ENCODE measurements at places on chromosomes 7 and 10. TPM values are rescaled to one million over a fixed set of nuclear protein-coding genes. Genes with fewer than 3 reads are reported as not detected.

GRCh38 chr7:74586258-74587175 lies 71.0 kb upstream of the GTF2I start:
- no peak for DNase-seq

The MRPS17 gene
- total RNA-seq = 16.6 TPM

The CDNF gene
- total RNA-seq = 0.34 TPM

- DNase-seq = no peak
Observed at GRCh38 chr7:8511855-8512254, 78.4 kb downstream of the NXPH1 start.

DNA sequence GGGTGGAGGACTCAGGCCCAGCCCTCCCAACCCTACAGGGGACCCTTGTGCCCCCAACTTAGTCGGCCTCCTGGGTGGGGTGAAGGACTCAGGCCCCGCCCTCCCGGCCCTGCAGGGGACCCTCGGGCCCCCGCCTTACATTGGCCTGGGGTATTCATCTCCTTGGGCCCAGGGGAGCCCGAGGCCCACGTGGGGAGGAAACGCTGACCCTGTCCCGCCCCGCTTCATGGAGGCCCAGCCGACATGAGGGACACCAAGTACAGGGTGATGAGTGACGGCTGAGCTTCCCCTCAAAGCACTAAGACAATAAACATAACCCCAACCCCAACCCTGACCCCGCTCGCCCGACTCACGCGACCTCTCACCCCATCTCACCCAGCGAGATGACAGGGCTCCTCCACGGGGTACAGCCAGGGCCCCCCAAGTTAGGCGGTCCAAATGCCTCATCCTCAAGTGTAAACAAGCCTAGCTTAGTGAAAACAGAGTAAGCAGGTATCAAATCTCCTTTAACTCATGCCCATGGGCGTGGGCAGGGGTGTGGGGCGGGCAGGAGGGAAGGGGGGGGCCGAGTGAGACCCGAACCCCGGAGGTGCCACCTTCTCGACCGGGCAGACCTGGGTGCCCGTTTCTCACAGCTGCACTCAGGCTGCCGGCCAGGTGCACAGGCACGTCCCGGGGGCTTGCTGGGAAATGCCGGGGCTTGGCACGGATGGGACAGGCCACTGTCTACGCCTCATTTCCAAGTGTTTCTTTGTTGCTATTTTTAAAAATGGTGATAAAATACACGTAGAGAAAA lies 8.2 kb downstream of the CYP2W1 start:
- DNase-seq = no peak

The GHRHR gene
- not detected for total RNA-seq

DNA sequence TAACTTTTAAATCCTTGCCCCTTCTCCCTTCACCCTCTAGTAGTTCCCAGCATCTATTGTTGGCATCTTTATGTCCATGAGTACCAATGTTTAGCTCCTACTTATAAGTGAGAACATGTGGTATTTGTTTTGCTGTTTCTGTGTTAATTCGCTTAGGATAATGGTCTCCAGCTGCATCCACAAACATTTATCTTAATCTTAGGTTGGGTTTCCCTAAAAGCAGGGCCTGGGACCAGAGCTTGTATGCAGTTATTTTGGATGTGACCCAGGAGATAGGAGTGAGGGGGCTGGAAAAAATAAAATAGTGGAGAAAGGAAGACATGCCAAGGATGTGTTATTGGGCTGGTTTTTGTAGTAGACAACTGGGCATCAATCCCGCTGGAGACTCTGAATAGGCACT lies 571.8 kb downstream of the CCSER2 start:
- no peak for DNase-seq

- no peak for DNase-seq
Observed at GRCh38 chr7:107600816-107601215, 20.8 kb downstream of the BCAP29 start.

The FOXK1 gene
- total RNA-seq = 22.2 TPM

The LRRN3 gene
- total RNA-seq = not detected

GRCh38 chr7:148856891-148857290 lies 27.2 kb downstream of the EZH2 start:
- no peak for DNase-seq

The PALD1 gene
- 0.07 TPM for total RNA-seq

- no peak for DNase-seq
Observed at GRCh38 chr7:48101352-48101751, 12.3 kb downstream of the UPP1 start.

- DNase-seq = no peak
Observed at GRCh38 chr7:156096771-156097538, 284.7 kb upstream of the SHH start.

GRCh38 chr10:16995867-16996529 lies 133.6 kb downstream of the CUBN start:
- DNase-seq = no peak

The GJD4 gene
- total RNA-seq = not detected

DNA sequence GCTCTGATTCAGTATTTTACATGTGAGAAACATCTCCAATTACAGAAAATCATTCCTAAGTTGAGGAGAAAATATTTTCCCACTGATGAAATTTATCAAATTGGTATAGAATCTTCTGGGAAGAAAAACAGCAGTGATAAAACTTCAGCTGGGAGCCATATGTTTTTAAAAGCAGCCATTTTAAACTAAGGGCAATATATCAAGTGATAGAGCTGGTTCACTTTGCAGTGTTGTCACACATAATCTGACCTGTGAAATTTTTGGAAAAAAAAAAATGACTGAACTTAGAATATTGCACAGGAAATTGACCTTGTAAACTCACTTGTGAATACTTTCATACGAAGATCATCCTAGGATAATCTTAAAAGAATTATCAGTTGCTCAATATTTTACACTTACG lies 10.5 kb upstream of the EZH2 start:
- no peak for DNase-seq

DNA sequence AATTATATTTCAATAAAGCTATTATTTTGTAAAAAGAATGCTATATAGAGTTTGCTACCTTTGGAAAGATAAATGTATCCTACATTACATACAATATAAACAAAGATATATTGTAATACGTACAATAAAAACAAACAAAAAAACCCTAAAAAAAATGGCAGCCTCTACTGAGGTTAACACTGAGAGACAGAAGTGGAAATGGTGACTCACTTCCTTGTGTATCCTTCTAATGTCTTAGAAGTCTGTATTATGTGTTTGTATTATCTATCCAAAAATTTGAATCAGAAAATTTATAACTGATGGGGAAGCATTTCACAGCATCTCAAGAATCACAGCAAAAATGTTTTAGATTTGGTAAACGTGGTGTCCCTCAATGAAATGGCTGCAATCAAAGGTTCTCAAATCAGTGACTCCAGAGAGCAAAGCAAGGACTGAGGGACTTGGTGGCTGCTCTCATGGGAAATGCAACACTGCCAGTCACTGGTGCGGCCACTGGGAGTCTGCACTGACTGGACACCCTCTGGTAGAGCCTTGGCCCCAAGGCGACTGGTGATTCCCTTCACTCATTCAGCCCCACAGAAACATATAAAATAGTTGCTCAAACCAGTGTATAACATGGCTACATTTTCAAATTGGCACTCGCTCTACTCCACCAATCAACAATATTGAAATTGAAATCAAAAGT lies 53.8 kb downstream of the PANK1 start:
- no peak for DNase-seq

The DTX2 gene
- total RNA-seq = 32.1 TPM

DNA sequence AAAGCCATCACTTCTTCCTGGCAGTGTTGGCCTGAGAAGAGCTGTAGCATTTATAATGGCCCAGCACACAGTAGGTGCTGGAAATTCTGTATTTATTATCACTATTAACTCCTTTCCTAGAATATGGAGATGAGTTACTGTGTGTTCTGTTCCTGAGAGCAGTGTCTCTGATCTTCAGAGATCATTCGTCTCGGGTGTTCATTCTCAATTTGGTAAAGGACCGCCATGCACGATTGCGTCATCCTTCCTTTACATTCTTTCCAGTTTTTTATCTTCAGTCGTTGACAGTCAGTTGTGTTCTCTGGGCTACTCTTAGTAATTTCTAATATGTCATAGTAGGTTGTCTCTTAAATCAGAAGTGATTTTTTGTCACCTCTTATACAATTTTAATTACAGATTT lies 18.6 kb downstream of the RNF32 start:
- no peak for DNase-seq

- DNase-seq = no peak
Observed at GRCh38 chr10:15367296-15368085, 3.6 kb downstream of the FAM171A1 start.

The ZNF804B gene
- not detected for total RNA-seq

The TMEM140 gene
- not detected for total RNA-seq

GRCh38 chr10:29317423-29318021 lies 28.7 kb downstream of the LYZL1 start:
- no peak for DNase-seq

DNA sequence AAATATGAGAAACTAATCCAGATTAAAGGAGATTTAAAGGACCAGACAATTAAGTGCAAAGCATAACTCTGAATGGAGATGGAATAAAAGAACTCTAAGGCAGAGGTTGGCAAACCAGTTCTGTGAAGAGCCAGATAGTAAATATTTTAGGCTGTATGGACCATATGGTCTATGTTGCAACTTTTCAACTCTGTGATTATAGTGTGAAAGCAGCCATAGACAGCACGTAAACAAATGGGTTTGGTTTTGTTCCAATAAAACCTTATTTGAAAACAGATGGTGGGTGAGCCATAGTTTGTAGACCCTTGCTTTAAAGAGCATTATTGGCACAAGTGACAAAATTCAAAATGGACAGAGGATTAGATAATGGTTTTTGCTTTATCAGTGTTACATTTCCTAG lies 884.1 kb downstream of the CCSER2 start:
- no peak for DNase-seq

GRCh38 chr7:34165927-34166550 lies 260.7 kb downstream of the BMPER start:
- no peak for DNase-seq

- DNase-seq = no peak
Observed at GRCh38 chr7:8618441-8619070, 185.1 kb downstream of the NXPH1 start.

The OR2A25 gene
- total RNA-seq = not detected

DNA sequence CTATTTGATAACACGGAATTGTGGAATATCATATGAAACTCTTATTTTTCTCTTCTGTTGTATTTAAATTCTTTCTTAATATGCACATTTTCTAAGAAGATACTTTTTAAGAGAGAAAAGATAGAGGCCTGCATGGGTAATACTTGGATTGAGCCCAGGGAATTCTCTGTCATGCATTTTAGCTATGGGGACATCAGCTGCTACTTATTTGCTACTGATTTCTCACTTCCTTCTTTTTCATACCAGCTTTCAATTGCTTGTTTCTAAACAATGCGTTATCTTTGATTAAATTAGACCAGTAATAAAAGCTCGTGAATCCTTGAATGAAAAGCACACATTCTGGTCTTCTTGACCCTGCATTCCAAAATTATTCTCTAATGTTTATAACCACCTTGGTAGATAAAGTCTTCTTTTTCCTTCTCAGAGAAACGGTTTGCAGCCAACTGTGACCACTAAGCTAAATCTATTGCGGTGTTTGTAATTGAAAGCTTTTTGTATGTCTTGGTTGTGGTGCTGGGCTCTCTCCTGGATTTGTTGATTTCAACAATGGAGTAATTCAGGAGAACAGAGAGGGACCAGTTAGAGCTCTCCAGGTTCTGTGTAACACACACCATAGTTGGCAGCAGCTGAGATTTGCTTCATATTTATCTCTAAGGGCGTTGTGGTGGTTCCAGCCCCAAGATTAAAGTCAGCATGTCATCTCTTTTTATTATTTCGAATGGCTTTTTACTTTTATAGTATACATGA lies 139.3 kb downstream of the PPP1R9A start:
- DNase-seq = no peak

DNA sequence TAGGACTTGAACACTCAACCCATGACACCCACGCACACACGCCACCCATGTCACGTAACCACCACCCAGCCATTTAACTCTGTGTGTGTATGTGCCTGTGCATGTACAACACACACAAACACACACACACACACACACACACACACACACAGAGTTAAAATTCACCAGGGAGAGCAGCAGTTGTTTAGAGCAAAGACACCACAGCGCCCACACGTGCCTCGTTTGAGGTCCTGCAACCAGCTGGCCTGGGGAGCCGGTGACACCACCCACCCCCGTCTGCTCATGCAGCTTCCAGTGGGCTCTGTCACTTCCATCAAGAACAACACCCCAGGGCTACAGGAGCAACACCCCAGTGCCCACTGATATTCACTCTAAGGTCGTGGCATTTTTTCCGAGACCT lies 97.4 kb downstream of the ELFN1 start:
- DNase-seq = no peak

GRCh38 chr10:29595636-29596225 lies 39.0 kb downstream of the SVIL start:
- DNase-seq = no peak

GRCh38 chr10:50503661-50504320 lies 120.0 kb downstream of the SGMS1 start:
- peak; percentile 96 for DNase-seq
